ENCODE measurements at places on chromosomes 7 and 10.
A peak's percentile ranks its signal among the peaks of the same experiment; 100 is the strongest.

- DNase-seq, result no peak
These were observed 33.4 kb downstream of the ELFN1 start for GRCh38 chr7:1703441-1703840.

- no peak for DNase-seq
These were observed 69.7 kb upstream of the STK17A start for GRCh38 chr7:43513251-43513650.

DNA sequence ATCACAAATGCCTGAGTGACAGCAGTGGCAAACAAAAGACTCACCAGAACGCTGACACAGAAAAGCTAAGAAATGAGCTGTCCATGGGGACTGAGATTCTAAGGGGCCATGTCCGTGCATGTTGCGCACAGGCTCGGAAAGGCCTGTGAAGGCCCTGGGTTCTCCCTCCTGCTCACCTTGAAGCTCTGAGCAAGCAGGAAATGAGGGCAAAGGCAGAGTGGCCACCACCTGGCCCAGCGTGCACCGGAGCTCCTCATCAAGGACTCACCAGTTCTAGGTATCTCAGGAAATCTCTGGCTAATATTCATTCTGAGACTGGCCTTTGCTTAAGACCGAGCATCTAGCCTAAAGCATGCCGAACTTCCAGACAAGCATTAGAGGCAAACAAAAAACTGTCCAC lies 52.7 kb downstream of the MAD1L1 start:
- no peak for DNase-seq

DNA sequence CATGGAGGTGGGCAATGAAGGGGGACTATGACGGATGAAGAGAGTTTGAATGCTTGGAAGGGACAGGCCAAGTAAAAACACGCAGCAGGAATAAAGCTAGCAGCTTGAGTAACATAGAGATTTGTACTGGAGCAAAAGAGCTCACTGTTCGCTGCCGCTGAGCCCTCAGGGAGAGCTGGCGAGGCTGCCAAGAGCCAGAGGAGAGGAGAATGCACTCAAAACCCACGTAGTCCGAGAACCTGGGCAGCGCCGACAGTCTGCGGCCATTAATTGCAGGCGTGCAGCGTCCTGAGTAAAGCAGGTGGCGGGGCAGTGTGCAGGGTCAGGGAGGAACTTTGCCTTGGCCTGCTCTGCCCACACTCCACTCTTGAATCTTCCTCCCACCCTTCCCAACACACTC lies 68.2 kb downstream of the SLC37A3 start:
- DNase-seq, result no peak

GRCh38 chr10:23069019-23069815 lies 26.2 kb upstream of the MSRB2 start:
- DNase-seq, result peak; percentile 5

DNA sequence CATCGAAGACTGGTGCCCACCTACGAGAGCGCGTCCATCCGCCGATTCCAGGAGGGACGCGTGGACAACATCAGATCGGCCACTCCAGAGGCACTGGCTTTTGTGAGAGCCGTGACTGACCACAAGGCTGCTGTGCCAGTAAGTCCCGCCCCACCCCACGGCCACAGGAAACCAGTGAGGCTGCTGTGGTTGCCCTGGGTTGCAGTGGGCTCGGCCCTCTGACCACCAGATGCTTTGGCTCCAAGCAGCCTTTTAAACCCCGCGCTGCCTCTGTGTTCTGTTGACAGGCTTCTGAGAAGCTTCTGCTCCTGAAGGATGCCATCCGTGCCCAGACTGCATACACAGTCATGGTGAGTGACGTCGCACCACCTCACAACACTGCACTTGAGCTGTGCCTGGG lies 24.4 kb upstream of the C10orf53 start:
- no peak for DNase-seq

- no peak for DNase-seq
These were observed 55.6 kb upstream of the NRP1 start for GRCh38 chr10:33390046-33390445.

- DNase-seq, result no peak
These were observed 393.3 kb upstream of the AUTS2 start for GRCh38 chr7:69204943-69205342.

DNA sequence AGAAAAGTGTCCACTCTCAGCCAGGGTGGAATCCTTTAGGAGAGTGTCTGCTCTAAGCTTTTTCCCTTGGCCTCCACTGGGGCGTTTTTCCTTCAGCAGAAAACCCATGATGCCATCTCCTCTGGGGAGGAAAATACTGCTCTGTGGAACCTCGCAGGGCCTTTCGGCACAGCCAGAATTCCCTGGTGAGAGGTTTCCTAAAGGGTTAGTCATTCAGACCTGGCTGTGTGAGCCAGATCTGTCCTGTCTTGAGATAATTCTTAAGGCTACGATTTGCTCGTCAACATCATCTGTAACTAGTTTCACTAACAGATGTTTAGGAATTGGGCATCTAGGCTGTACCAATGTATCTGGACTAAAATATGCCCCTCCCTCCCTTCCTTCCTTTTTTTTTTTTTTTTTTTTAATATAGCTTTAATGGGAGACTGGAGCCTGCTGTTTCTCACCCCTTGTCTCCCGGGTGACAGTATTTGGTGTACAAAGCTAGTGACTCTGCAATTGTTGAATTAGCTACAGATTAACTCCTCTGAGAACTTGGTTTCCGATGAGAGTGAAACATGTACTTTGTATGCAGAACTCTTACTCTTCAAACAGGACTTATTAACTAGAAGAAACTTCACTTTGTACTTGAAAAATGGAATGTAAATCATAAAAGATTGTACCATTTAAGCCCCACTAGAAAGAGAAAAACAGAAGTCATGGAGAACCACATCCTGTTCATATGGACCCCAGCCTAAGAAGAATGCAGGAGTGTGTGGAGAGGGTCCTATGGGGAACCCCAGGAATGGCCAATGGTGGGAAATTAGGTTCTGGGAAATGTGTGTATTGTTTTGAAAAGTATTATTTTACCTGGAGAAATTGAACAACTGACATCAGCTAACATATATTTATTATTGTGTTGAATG lies 230.9 kb downstream of the CAMK1D start:
- no peak for DNase-seq

DNA sequence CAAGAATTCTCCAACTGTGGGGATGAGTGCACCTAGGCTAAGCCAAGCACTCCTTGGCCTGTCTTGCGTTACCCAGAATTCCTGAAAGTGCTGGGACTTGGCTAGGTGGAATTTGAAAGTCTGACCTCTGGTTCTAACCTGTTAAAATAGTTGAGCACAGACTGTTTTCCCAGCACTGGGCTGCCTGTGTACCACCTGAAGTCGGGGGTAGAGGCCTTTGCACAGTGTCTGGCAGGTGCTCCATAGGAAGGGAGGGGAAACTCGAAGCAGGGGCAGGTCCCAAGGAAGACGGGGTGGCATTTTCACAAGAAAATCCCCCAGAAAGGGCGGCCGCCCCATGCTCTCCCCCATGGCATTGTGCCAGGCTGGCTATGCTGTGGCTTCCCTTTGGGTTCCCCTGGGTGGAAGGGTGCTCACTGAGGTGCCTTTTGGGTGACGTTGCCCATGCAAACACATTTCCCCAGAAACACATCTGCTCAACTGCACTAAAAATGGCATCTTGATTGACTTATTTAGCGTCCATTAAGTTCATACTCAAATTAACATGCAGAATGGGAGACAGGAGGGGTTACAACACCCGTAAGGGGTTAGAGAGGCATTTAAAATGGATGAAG lies 62.9 kb downstream of the SYPL1 start:
- DNase-seq, result no peak

GRCh38 chr10:130963786-130964522 lies 347.6 kb downstream of the TCERG1L start:
- DNase-seq, result no peak

DNA sequence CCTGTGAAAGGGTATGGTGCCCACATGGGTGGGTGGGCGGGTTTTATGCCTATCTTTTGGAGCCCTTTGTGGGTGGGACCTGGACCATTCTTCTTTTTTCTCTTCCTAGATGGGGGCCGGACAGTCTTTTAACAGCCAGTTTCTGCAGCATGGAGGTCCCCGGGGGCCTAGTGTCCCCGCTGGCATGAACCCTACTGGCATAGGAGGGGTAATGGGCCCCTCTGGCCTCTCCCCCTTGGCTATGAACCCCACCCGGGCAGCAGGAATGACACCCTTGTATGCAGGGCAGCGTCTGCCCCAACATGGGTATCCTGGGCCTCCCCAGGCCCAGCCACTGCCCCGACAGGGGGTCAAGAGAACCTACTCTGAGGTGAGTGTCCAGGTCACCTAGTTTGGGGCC lies 9.1 kb downstream of the ZMIZ2 start:
- no peak for DNase-seq

- no peak for DNase-seq
These were observed 60.4 kb upstream of the ADO start for GRCh38 chr10:62744136-62744535.

GRCh38 chr7:129670656-129671055 lies 59.1 kb downstream of the NRF1 start:
- no peak for DNase-seq

DNA sequence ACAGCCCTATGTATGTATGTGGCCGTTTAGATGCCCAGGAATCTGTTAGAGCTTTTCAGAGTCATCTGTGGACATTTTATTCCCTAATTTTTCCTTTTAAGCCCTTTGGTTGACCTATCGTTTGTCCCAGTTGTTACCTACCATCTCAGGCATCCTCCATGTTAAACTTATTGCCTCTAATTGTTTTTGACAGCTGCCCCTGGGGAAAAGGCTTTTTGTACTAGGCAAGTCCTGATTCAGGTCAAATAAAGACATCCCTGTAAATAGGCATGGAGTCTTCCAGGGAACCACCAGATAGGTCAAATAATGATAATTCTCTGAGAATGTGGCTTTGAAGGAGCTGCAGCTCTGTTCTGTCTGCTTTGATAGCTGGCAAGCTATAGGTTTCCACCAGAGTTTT lies 87.7 kb upstream of the CYP26C1 start:
- no peak for DNase-seq

- no peak for DNase-seq
These were observed 18.6 kb upstream of the ADRB1 start for GRCh38 chr10:114024876-114025610.

- no peak for DNase-seq
These were observed 16.7 kb downstream of the WIPI2 start for GRCh38 chr7:5206686-5207085.

- DNase-seq, result no peak
These were observed 37.7 kb downstream of the TRIL start for GRCh38 chr7:28920424-28920823.

- DNase-seq, result no peak
These were observed 737 bp downstream of the CNNM2 start for GRCh38 chr10:102918817-102919245.

GRCh38 chr10:118216571-118217170 lies 125.5 kb downstream of the FAM204A start:
- DNase-seq, result no peak

- no peak for DNase-seq
These were observed 27.8 kb downstream of the RPP38 start for GRCh38 chr10:15124908-15125307.

GRCh38 chr7:28939367-28939766 lies 18.8 kb downstream of the TRIL start:
- DNase-seq, result no peak

GRCh38 chr7:16759840-16760239 lies 6.3 kb downstream of the TSPAN13 start:
- DNase-seq, result no peak

- DNase-seq, result no peak
These were observed 1409.1 kb upstream of the CELF2 start for GRCh38 chr10:9608602-9609001.

DNA sequence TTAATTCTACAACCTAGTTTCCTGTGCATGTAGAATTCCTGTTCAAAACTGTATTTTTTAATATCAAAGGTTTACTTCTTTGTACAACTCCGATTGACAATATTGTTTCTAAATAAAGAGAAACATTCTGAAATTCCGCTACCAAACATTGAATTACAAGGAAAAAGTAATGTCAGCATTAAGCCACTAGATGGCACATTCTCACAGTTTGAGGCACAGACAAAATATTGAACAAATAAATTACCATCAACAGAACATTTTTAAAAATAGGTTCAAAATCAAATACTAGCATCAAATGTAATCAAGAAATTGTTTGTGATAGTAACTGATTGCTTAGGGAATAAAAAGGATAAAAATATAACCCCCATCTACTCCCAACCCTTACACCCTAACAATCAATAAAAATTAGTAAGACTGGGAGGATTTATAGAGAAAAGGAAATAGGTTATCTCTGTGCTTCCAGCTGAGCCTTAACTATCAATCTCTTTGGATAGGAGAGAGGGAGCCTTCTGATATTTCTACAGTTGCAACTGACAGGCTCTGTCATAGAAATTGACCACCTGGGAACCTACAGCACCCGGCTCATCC lies 86.6 kb upstream of the C7orf33 start:
- DNase-seq, result no peak

GRCh38 chr10:48505394-48506112 lies 99.3 kb downstream of the ARHGAP22 start:
- no peak for DNase-seq

DNA sequence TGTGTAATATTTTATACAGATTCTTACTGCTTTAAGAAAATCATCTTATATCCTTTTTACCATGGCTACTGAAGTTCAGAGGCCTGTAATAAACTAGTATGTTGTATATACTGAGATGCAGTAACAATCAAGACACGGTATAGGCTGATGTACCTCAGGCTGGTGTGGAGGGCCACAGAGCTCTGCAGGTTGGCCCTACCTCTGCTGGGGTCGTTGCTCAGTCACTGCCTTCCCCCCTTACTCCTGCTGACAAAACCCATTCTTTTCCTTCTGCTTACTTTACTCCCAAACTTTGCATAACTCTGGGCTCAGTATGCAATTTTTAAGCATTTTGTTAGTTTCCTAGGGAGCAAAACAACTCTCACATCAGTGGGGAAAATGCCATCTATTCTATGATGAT lies 200.1 kb upstream of the FOXP2 start:
- DNase-seq, result no peak

DNA sequence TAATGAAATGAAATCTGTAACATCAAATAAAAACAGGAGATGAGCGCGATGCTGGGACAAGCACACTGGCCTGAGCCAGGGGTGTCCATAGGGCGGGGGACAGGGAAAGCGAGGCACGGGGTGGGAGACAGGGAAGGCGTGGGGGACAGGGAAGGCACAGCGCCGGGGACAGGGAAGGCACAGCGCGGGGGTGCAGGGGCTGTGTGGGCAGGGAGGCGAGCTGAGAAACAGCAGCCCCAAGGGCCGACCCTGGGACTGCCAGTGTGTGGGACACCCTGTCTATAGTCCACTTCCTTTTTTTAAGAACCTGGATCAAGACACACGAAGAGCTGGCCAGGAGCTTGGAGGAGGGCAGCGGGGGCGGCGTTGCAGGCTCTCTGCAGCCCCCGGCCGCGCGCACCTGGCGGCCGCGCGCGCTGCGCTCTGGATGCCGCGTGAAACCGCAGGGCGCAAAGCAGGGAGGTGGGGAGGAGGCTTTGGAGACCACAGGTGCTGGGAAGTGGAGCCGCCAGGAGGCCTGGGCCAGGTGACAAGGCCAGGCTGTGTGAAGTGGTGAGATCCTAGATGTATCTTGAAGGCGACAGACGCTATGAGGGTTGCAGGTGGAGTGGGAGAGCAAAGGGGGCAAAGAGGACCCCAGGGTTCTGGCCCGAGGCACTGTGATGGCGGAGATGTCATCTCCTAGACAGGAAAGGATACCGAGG lies 157.7 kb downstream of the COBL start:
- no peak for DNase-seq
